Activated naive CD8-positive, alpha-beta T cell treated with anti-CD3 and anti-CD28 coated beads, Interleukin-2, amount 10 ng/mL, durations not matched to agents 7 days and 5 days (primary cell): ENCODE measurements at places on chromosomes 4 and X. TPM values are rescaled to one million over a fixed set of nuclear protein-coding genes. Genes with fewer than 3 reads are reported as not detected.

- no peak for DNase-seq
These were observed 53.3 kb downstream of the CAMK2D start for GRCh38 chr4:113708250-113708649.

The MID1 gene
- total RNA-seq, result 0.22 TPM

The C4orf51 gene
- total RNA-seq, result not detected

DNA sequence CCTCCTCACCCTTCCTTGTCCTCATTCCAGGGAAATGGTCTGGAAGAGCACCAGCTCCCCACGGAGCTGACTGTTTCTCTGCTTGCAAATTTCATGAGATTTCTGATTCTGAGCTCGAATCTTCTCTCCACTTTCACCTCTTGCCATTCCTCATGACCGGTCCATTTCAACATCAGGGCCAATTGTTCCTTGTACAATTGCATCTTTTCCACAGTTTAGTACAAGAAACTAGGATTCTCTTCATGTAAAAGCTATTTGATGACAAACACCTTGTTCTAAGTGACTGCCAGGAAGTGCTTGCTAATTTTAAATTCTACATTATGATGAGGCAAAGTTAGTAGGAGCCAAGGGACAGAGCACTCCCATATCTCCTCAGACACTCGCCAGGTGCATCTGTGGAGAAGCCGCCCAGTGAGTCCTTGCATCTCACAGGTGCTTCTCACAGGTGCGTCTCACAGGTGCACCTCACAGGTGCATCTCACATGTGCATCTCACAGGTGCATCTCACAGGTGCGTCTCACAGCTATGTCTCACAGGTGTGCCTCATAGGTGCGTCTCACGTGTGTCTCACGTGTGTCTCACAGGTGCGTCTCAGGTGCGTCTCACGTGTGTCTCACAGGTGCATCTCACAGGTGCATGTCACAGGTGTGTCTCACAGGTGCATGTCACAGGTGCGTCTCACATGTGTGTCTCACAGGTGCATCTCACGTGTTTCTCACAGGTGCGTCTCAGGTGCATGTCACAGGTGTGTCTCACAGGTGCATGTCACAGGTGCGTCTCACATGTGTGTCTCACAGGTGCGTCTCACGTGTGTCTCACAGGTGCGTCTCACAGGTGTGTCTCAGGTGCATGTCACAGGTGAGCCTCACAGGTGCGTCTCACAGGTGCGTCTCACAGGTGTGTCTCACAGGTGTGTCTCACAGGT, 3.0 kb upstream of the PDE6B start:
- no peak for DNase-seq

The APOOL gene
- 12.4 TPM for total RNA-seq

DNA sequence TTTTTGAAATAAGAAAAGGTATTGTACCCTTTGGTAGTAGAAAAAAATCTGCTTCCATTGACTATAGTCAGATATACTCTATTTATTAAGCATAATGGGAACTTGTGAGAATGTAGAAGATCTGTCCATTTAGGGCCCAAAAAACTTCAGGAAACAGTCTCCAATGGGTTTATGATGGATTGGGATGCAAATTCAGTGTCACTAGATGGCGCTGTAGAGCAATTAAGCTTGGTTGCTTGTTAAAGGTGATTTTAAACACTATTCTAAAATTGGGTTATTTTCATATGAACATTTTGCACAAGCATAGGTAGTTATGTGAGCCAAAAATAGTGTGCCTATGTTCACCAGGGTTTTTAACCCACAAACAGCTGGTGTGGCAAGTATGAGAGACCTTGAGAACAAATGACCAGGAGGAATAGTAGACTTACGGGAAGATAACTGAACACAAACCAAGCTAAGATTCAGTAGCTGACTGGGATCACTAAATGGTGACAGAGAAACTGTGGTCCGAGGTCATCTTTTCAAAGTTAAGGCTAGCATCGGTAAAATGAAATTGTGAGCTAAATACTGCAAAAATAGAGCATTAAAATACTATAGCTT, 80.3 kb upstream of the LSM6 start:
- no peak for DNase-seq

- DNase-seq, result no peak
These were observed 12.3 kb downstream of the CLCN5 start for GRCh38 chrX:49934729-49935128.

- DNase-seq, result no peak
These were observed 200.7 kb upstream of the NPY2R start for GRCh38 chr4:155007660-155008176.

The SYTL5 gene
- total RNA-seq, result not detected

GRCh38 chrX:22746081-22746480, 253.7 kb upstream of the DDX53 start:
- DNase-seq, result no peak

The TMSB4X gene
- total RNA-seq, result 8,464 TPM

GRCh38 chr4:18405054-18405453, 383.5 kb upstream of the LCORL start:
- DNase-seq, result no peak

The PDGFRA gene
- not detected for total RNA-seq

The RIPPLY1 gene
- not detected for total RNA-seq

DNA sequence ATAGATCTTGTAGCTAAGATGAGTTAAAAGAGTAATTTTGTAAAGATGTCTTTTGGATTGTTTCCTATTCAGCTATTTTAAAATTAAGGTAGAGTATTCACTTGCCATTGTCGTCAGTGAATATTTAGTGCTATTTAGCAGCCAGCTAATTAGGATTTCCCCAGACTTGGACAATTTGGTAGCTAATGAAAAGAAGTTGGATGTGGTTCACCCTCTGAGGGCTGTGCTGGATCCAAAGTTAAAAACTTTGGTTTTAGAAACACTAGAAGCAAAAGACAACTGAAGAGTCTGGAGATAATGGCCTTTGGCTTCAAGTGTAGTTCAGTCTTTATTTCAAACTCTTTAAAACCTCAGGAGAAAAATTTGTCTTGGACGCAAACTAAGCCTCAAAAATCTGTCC, 41.3 kb downstream of the ATG4A start:
- DNase-seq, result no peak

GRCh38 chr4:6125103-6125651, 75.2 kb downstream of the JAKMIP1 start:
- DNase-seq, result no peak

DNA sequence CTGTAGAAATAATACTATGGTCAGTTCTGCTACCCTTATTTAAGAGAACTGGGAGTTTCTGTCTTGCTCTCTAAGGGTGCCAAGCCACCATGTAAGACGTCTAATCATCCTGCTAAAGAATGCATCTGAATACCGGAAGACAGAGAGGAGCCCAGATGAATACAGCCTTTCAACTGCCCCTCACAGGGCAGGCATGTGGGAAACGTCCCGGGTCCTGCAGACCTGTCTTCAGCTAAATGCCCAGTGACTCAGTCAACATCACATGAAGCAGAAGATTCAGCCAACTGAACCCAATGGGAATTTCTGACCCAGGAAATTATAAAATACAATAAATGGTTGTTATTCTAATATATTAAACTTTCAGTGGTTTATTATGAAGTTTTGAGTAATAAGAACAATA, 2141.0 kb upstream of the AGA start:
- DNase-seq, result no peak

GRCh38 chr4:41709844-41710481, 38.6 kb downstream of the PHOX2B start:
- DNase-seq, result no peak

DNA sequence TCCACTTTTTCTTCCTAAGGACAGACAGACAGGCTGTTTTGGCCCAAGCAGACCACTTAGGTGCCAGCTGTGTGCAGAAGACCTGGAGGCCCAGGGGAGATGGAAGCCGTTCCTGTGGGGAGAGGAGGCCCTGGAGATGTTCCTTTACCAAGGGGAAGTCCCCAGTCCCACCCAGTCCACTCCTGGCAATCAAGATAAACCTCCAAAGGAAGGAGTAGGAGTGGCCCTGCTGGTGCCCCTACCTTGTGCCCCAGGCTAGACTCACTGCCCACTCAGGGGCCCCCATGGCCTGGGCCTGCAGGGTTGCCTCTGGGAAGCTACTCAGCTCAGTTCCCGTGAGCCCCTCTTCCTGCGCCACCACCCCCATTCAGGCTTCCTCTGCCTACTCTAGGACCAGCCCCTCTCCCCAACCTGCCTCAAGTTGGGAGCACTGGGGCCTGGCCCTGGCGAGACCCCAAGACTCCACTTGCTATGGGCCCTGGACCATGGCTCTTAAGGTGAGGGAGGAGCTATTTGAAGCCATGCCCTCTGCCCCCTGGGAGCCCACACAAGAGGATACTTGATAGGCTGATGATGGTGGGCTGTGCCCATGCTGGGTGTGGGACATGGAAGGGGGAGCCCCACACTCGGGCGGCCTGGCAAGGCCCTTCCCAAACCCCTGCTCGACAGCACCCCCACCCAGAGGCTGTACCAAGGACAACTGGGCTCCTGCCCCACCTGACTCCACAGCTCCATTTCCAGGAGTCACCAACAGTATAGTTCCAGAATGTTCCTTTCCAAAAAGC, 24.8 kb upstream of the RNF4 start:
- no peak for DNase-seq

GRCh38 chr4:87363552-87363951, 27.4 kb downstream of the HSD17B11 start:
- DNase-seq, result no peak

GRCh38 chrX:12210196-12210815, 72.0 kb downstream of the FRMPD4 start:
- DNase-seq, result no peak
